ENCODE measurements at places on chromosomes 1 and 21.

DNA sequence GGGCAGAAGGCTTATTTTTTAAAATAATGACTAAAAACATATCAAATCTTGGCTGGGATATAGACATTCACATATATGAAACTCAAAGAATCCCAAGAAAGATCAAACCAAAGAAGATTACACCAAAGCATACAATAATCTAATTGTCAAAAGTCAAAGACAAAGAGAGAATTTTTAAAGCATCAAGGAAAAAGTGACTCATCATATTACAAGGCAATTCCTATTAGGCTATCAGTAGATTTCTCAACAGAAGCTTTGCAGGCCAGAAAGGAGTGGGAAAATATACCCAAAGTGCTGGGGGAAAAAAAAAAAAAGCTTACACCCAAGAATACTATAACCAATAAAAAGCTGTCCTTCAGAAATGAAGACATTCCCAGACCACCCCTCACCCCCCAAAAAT lies 375.6 kb downstream of the BRINP2 start:
- DNase-seq: no peak

GRCh38 chr21:17197996-17198395 lies 314.8 kb upstream of the CXADR start:
- no peak for DNase-seq

DNA sequence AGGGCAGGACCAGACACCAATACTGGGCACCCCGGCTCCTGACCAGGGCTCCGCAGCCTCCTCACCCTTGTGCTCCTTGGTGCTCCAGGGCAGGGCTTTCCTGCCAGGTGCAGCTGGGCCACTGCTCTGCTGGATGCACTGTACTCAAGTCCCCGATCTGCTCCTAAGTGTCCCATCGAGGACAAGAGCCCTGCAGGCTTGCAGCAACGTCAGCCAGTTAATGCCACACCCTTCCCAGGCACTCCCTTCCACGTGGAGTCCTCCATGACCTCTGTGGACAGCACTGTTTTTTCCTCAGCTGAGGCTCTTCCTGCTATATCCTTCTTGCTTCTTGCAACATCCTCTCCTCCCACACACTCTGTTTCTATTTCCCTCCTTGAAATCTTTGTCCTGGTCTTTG lies 94.0 kb upstream of the NGF start:
- peak; percentile 8 for DNase-seq

GRCh38 chr1:78334952-78335351 lies 155.8 kb upstream of the PTGFR start:
- no peak for DNase-seq

- no peak for DNase-seq
Measured at GRCh38 chr1:5664081-5664768, 328.0 kb downstream of the NPHP4 start.

DNA sequence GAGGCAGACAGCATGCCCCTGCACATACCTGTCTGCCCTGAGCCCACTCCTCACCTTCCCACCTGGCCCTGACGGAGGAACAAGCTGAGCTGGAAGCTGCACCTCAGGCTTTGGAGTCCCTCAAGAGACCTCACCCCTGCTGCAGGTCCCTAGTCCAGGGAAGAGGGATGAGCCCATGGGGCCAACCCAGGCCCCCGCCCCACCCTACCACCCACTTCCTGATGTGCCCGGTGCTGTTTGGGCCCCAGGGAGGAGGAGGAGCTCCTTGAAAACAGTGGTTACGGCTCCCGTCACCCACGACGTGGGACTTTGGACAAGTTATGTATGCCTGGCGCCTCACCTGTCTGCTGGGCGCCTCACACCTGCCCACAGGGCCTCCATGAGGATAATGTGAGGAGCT lies 250.2 kb downstream of the NPHP4 start:
- no peak for DNase-seq

GRCh38 chr1:76146184-76146583 lies 71.6 kb downstream of the ST6GALNAC3 start:
- no peak for DNase-seq

GRCh38 chr1:103460511-103460910 lies 65.0 kb upstream of the RNPC3 start:
- no peak for DNase-seq

DNA sequence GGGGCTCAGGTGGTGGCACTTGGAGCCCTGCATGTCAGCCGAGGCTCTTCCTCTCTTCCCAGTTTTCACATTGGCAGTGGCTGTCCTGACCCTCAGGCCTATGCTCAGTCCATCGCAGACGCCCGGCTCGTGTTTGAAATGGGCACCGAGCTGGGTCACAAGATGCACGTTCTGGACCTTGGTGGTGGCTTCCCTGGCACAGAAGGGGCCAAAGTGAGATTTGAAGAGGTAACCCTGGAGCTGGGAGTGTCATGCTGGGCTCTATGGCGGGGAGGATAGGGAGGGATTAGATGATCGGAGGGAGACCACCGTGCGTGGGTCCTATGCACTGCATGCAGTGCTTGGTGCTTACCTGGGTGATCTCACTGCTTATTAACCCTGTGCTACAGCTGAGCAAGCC lies 13.5 kb downstream of the AZIN2 start:
- DNase-seq: no peak

DNA sequence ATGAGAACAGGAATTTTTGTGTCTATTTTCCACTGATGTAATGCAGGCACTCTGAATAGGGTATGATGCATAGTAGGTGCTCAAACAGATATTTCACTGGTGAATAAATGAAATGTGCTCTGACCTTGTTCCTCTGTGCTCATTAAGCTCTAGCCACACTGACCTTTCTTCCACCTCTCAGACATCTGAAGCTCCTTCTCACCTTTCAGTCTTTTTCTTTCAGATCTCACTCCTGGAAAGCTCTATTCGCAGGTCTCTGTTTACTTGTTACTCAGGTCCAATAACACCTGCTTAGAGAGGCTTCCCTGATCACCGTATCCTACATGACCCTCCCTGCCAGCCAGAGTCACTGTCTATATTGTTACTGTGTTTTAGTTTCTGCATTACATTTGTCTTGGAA lies 59.2 kb upstream of the IVNS1ABP start:
- DNase-seq: no peak

DNA sequence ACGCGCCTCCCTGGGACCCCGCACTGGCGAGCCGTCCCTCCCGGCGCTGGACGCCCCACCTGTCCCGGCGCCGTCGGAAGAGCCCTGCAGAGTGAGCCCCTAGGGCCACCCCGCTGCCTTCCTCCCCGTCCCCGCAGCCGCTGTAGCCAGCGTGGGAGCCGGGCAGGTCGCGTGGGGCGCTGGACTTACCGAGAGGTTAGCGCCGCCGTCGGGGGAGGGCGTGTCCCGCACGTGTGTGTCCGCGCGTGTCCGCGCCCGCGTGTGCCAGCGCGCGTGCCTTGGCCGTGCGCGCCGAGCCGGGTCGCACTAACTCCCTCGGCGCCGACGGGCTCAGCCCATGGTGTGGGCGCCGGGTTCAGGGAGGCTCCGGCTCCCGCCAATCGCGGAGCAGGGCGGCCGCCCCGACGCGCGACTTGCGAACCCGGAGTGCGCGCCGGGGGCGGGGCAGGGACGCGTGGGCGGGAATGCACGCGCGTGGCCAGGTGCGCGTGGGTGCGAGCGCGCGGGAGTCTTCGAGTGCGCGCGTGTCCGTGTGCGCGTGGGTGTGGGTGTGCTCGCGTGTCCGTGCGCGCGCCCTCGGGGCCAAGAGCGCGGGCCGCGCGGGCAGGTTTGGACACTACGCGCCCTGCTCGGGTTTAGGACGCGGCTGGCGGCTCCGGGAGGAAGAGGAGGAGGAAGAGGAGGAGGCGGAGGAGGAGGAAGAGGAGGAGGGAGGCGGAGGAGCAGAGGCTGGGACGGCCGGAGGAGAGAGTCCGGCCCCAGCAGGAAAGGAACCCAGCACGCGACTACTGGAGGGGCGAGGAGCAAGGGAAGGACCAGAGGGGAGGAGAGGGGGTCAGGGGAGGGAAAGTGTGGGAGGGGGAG lies 145.2 kb upstream of the ETS2 start:
- peak; percentile 54 for DNase-seq

GRCh38 chr1:15975358-15975804 lies 520 bp downstream of the ZBTB17 start:
- DNase-seq: peak; percentile 75

DNA sequence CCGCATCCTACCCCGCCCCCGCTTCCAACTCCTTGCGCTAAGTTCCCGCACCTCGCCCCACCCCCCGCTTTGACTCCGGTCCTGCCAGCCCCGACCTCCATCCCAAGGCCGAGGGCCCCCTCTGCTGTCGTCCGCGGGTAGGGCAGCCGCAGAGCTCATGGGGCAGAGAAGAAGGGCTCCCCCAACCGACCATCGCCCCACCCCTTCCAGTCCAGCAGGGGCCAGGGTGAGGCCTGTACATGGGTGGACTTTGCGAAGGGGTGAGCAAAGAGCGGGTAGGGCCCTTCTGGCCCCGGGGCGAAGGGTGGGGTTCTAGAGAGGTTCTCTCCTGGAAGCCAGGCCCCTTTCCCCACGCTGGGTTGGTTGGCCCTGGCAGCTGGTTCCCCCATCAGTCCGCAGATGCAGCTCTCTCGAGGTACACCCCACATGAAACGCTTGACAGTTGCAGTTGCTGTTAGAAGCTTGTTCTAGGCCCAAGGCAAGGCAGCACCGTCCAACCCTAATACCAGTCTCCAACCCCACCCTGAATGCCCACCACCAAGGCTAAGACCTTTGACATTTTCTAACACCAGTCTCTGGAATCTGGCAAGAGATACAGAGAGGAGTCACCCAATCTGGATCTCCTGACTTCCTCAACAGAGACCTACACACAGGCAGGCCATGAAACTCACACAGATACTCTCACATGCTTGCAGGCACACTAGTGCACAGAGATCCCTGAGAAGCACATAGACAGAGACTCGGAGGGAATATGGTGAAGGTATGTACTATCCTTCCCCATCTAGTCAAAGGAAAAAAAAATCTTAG lies 25.3 kb upstream of the ADGRB2 start:
- peak; percentile 99 for DNase-seq

DNA sequence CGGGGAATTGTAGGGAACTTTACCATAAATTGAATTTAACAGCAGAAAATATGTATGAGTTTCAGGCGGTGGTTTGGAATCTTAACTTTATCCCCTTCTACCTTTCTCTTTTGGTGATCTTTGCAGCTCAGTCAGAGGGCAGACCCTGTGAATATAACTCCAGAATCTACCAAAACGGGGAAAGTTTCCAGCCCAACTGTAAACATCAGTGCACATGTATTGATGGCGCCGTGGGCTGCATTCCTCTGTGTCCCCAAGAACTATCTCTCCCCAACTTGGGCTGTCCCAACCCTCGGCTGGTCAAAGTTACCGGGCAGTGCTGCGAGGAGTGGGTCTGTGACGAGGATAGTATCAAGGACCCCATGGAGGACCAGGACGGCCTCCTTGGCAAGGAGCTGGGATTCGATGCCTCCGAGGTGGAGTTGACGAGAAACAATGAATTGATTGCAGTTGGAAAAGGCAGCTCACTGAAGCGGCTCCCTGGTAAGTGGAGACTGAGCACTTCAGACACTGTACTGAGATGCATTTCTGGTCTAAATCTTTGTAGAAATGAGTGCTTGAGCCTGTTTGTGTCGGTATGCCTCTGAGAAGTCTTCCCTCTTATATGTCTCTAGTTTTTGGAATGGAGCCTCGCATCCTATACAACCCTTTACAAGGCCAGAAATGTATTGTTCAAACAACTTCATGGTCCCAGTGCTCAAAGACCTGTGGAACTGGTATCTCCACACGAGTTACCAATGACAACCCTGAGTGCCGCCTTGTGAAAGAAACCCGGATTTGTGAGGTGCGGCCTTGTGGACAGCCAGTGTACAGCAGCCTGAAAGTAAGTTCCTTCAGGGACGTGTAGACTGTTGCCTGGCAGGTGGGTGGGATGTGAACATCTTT lies 1.5 kb downstream of the CCN1 start:
- DNase-seq: no peak

DNA sequence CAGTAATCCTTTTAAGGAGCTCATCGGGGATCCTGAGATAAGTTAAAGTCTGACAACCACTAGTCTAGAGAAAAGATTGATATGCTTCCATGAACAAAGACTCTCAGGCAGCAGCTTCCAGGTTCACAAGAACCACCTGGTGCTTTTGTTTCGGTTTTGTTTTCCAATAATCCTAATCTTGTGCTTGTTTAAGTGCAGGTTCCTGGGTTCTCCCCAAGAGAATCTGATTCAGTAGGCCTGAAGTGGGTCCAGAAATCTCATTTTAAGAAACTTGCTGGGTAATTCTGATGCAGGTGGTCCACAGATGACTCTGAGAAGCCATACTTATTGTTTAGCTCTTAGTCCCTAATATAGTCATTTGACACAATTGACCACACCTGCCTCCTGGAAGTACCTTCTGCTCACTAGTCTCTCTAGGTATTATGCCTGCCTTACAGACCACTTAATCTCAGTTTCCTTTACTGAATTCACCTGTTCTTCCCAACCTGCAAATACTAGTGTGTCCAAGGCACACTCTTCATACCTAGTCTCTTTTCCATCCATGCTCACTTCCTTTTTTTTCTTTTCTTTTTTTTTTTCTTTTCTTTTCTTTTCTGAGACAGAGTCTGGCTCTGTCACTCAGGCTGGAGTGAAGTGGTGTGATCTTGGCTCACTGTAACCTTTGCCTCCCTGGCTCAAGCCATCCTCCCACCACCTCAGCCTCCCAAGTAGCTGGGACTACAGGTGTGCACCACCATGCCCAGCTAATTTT lies 20.5 kb upstream of the FRRS1 start:
- DNase-seq: no peak

GRCh38 chr1:26399034-26399433 lies 11.6 kb upstream of the LIN28A start:
- DNase-seq: no peak

DNA sequence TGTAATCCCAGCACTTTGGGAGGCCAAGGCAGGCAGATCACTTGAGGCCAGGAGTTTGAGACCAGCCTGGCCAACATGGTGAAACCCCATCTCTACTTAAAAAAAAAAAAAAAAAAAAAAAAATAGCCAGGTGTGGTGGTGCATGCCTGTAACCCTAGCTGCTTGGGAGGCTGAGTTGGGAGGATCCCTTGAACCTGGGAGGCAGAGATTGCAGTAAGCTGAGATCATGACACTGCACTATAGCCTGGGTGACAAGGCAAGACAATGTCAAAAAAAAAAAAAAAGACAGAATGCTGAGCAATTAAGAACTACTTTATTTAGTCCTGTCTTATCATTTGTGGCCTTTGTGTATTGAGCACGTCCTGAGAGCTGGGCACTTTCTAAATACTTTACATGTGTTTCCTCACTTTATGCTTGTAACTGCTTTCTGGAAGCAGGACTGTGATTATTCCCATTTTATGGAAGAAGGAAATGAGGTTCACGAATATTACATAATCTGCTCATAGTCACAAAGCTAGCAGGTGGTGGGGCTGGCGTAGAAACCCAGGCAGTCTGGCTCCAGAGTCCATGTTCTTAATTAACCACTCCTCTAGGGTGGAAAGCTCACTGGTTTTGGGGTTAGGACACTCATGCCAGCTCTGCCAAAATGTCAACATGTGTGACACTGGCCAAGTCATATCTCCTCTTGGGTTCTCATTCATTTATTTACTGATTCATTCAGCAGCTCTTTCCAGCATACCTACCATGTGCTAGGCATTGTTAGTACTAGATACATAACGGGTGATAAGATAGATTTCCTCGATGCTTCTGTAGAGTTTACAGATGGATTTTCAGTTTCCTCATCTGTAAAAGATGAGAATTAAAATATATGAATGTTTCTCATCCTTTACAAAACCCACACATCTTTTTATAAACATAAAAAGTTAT lies 57.7 kb downstream of the DDR2 start:
- DNase-seq: no peak

- no peak for DNase-seq
Measured at GRCh38 chr1:113998361-113998760, 19.1 kb downstream of the OLFML3 start.

Data from mucosa of descending colon (tissue), 3 donors.